ENCODE measurements at places on chromosomes 7 and 10. TPM values are rescaled to one million over a fixed set of nuclear protein-coding genes. Genes with fewer than 3 reads are reported as not detected.

The LBX1 gene
- total RNA-seq = not detected

The TFPI2 gene
- not detected for total RNA-seq

The FXYD4 gene
- not detected for total RNA-seq

The PRLHR gene
- total RNA-seq = not detected

The SLC18A2 gene
- total RNA-seq = not detected

The CDH23 gene
- total RNA-seq = 0.07 TPM

The CHRM2 gene
- not detected for total RNA-seq

The STN1 gene
- 31.8 TPM for total RNA-seq

The PPP1R17 gene
- total RNA-seq = not detected

The PLEKHS1 gene
- total RNA-seq = not detected

The KLF14 gene
- not detected for total RNA-seq

The UROS gene
- total RNA-seq = 55.0 TPM

The SPDYE5 gene
- total RNA-seq = 0.16 TPM

The FAM180A gene
- not detected for total RNA-seq

The BAIAP2L1 gene
- total RNA-seq = 60.7 TPM

The GALNT17 gene
- not detected for total RNA-seq
